ENCODE measurements at places on chromosomes 7 and 10. TPM values are rescaled to one million over a fixed set of nuclear protein-coding genes. Genes with fewer than 3 reads are reported as not detected.

The FAM25G gene
- not detected for total RNA-seq

The SNX8 gene
- total RNA-seq: 22.1 TPM

DNA sequence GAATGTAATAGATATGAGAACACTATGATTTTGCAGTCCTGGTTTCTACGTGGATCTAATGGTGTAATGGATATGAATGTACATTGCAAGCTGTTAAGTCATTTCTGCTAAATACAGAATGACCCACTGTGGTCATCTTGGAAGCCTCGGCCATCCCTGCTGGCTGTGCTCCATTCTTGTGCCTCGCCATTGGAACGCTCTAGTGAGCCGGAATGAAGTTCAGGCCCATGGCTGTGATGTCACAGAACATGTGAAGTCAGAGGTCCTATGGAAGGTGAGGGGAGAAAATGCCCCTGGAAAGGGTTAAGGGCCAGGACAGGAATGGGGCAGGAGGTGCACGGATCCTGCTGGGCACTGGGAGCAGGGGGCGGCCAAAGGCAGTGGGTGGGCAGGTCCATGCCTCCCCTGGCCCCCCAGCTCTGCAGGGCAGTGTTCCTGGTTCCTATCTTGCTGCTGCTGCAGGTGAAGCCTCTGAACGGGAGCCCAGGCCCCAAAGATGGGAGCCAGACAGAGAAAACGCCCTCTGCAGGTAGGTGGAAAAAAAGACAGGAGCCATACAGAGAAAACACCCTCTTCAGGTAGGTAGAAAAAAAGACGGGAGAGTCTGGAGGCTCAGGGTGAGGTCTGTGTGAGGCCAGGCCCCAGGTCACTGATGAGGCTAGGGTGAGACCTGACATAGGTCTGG, at the start of gene LLCFC1:
LLCFC1 (plus strand) TSS at position 259 of the 685 bp plus-strand sequence; CDS start at position 397, 138 bp downstream.
- DNase-seq: no peak

GRCh38 chr10:76641215-76641614, 996.4 kb downstream of the KCNMA1 start:
- DNase-seq: no peak

DNA sequence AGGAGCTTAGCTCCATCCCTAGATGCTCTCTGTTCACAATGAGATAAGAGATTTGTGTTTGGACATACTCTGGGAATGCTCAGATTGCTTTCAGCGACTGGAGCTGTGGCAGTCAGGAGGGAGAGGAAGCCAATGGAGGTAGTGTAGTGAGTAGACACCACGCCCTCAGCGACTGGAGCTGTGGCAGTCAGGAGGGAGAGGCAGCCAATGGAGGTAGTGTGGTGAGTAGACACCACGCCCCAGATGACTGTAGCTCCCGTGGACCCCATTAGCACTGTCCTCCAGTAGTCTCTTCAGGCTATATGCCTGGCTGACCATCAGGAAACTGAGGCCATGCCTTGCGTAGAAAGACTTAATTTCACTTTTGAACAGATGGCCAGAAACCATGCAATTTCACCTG, 1033.8 kb downstream of the NRG3 start:
- no peak for DNase-seq

DNA sequence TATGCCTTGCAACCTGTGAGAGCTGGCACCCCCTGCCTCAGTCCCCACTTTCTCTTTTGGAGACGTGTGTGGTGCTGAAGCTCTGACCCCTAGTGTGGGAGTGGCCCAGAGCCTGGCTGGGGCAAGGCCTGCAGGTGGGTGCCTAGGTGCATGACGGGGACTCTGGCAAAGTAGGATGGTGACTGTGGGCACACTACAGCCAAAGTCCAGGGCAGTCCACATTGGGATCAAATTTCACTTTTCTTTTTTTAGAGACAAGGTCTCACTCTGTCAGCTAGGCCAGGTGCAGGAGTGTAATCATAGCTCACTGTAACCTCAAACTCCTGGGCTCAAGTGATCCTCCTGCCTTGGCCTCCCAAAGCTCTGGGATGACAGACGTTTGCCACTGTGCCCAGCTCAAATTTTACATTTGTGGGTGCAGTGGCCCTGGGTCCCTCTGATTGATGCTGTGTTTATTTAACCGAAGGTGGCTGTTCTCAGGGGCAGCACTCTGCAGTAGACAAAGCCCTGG, 52.3 kb downstream of the NEURL1 start:
- DNase-seq: no peak

DNA sequence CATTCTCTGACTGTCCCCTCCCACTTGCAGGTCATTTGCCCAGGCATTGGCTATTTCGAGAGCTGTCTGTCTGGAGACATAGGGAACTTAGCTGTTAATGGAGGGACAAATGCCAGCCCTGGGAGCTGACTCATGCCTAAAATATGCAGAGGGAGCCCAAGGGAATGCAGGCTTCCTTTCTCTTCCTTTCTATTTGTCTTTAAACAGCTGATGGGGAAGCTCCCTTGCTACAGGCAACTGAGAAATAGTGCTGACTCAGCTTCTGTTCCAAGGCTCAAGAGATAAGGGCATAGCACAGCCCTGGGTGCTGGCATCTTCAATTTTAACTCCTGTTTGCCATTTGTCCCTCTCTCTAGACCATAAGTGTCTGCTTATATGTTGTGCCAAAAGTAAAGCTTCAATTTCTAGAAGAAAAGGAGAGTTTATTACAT, 82.7 kb upstream of the C1GALT1 start:
- DNase-seq: no peak

- DNase-seq: no peak
These were observed 27.9 kb downstream of the GSTO2 start for GRCh38 chr10:104296687-104297436.

The FAS gene
- total RNA-seq: 54.1 TPM

GRCh38 chr10:89625041-89625765, 19.8 kb downstream of the PANK1 start:
- DNase-seq: no peak

DNA sequence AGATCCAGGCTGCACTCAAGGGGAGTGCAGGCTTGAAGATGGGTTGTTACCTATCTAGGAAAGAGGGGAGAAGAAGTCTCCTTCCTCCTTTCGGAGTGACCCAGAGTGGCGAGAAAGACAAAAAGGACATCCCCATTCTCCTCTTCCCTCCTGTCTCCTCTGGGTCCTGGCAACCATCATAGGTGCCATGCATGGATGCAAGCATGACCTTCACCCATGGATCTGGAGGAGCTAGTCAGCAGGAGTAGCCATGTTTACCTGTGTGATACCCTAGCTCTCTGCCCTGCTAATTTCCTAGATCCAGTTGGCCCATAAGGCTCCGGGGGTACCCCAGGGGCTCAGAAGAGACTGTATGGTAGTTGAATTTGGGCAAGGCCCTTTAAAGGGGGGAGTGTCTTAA, 17.2 kb upstream of the CROT start:
- DNase-seq: no peak
